ENCODE measurements at places on chromosomes 6 and 20.

- no peaks in the 10 kb centered on the region for H3K27me3 ChIP-seq
- no peak overlapping the region for H3K4me3 ChIP-seq
- H3K36me3 ChIP-seq = no peaks in the 10 kb centered on the region
- no peak overlapping the region for H3K27ac ChIP-seq
- DNase-seq = no peak
These were observed 48.4 kb upstream of the ZBTB24 start for GRCh38 chr6:109531446-109531845.

- H3K4me1 ChIP-seq = peaks cover 57% of the 10 kb centered on the region
- no peaks in the 10 kb centered on the region for H3K36me3 ChIP-seq
- peak overlapping the region; percentile 97 for H3K27ac ChIP-seq
These were observed 203.3 kb downstream of the BCAS1 start for GRCh38 chr20:53866794-53867740.

GRCh38 chr6:146056506-146056905 lies 27.6 kb downstream of the GRM1 start:
- no peak overlapping the region for H3K27ac ChIP-seq
- H3K27me3 ChIP-seq = no peaks in the 10 kb centered on the region
- DNase-seq = no peak
- H3K36me3 ChIP-seq = no peaks in the 10 kb centered on the region
- H3K4me1 ChIP-seq = no peaks in the 10 kb centered on the region

DNA sequence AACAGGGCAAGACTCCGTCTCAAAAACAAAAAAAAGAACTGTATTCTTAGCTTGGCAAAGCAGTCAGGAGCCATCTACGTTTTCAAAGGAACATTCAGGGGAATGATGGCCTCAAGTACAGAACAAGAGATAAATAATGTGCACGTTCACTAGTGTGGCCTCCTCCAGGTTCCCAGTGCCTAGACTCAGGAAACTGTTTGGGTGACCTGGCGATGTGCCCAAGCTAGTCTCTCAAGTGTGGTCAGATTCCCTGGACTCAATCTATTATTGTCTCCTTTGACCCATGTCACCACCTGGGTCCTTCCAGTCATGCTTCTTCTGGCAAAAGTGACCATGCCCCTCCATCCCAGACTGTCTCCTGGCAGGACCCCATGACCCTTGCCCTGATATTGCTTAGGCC lies 23.7 kb downstream of the TRAF3IP2 start:
- H3K36me3 ChIP-seq = peaks cover 54% of the 10 kb centered on the region
- H3K27me3 ChIP-seq = no peaks in the 10 kb centered on the region
- no peak overlapping the region for H3K4me3 ChIP-seq
- no peak overlapping the region for H3K27ac ChIP-seq
- H3K4me1 ChIP-seq = peaks cover 18% of the 10 kb centered on the region

GRCh38 chr6:23371132-23371915 lies 754.7 kb upstream of the NRSN1 start:
- no peak overlapping the region for H3K27ac ChIP-seq
- no peak for DNase-seq
- no peak overlapping the region for H3K4me3 ChIP-seq
- H3K27me3 ChIP-seq = no peaks in the 10 kb centered on the region

GRCh38 chr6:17491416-17492142 lies 98.2 kb downstream of the CAP2 start:
- H3K4me3 ChIP-seq = no peak overlapping the region
- no peak for DNase-seq
- H3K4me1 ChIP-seq = no peaks in the 10 kb centered on the region
- H3K27me3 ChIP-seq = no peaks in the 10 kb centered on the region

DNA sequence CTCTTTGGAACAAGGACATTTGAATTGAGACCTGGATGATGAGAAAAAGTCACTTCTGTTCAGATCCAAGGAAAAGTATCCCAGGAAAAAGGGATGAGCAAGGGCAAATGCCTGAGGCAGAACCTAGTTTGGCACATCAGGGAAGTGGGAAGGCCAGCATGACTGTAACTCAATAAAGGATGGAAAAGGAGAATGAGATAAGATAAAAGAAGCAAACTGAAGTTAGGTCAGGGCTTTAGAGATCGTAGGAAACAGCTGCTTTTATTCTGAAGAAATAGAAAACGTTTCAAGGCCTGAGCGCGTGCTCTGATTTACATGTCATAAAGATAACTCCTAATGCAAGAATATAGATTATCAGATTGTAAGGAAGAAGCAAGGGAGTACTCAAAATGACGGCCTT lies 450.0 kb downstream of the FRK start:
- no peak overlapping the region for H3K4me3 ChIP-seq
- H3K27ac ChIP-seq = no peak overlapping the region
- no peaks in the 10 kb centered on the region for H3K36me3 ChIP-seq
- no peak for DNase-seq
- no peaks in the 10 kb centered on the region for H3K27me3 ChIP-seq

All from keratinocyte (primary cell).